ENCODE measurements at places on chromosomes 16 and 17.

- DNase-seq, result no peak
Observed at GRCh38 chr17:67253384-67253783, 8.4 kb upstream of the HELZ start.

- DNase-seq, result no peak
Observed at GRCh38 chr17:60463157-60463835, 41.0 kb downstream of the CHCT1 start.

DNA sequence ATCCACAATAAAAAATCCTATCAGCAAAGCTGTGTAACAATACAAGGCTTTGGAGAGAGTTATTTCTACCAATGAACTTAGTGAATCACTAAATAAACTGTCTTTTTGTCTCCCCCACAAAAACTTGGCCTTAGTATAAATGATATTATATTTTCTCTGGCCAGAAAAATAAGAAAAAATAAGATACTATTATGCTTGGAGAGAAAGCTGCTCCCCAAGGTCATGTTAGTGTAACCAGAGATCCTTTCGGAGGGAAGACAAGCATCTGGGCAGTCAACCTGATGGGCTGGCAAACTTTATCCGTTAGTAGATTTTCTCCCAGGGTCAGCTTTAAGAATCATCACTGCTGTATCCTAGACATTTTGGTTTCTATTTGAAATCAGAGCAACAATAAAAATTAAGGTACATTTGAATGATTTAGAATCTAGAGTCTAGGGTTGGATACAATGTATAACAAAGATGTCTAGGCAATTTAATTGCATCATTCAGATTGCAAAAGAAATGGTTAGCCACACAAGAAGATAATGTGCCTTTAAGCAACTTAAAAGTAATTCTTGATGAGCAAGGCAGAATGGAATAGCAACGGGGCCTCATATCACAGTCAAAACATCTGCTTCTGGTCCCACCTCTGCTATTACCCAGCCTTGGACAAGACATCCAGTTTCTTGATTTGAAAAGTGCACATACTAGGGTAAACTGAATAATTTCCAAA lies 280.4 kb downstream of the SLC39A11 start:
- no peak for DNase-seq

DNA sequence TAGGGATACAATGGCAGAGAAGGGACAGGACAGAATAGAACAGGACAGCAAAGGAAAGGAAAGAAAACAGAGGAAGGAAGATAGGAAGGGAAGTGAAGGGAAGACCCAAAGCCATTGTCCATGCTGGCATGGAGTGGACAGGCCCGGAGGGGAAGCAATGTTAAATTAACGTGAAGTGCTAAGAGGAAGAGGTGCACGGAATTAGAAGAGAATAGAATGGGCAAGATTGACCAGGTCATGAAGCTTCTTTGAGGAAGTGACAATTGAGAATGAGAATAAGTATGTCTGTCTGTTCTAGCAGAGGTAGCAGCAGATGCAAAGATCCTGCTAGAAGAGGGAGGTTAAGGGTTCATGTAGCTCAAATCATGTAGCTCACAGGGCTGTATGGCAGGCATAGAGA lies 117.2 kb downstream of the MAF start:
- DNase-seq, result no peak

DNA sequence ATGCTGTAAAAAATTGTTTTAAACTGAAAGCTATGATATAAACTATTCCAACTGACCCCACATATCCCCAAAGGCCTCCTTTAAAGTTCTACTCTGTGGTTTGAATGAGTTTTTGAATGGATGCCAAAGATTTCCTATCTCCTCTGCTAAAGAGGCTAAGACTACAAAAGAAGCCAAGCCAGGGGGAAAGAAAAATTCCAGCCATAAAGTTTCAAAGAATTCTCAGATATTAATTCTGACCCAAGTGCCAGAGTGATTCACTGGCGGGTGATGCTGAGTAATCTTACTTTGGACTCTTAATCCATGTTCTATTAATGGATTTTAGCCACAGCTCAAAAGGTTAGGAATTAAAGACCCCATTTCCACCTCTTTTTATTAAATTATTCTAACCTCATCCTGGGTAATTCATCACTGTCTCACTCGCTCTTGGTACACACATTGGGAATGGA lies 60.7 kb downstream of the HS3ST3A1 start:
- no peak for DNase-seq

DNA sequence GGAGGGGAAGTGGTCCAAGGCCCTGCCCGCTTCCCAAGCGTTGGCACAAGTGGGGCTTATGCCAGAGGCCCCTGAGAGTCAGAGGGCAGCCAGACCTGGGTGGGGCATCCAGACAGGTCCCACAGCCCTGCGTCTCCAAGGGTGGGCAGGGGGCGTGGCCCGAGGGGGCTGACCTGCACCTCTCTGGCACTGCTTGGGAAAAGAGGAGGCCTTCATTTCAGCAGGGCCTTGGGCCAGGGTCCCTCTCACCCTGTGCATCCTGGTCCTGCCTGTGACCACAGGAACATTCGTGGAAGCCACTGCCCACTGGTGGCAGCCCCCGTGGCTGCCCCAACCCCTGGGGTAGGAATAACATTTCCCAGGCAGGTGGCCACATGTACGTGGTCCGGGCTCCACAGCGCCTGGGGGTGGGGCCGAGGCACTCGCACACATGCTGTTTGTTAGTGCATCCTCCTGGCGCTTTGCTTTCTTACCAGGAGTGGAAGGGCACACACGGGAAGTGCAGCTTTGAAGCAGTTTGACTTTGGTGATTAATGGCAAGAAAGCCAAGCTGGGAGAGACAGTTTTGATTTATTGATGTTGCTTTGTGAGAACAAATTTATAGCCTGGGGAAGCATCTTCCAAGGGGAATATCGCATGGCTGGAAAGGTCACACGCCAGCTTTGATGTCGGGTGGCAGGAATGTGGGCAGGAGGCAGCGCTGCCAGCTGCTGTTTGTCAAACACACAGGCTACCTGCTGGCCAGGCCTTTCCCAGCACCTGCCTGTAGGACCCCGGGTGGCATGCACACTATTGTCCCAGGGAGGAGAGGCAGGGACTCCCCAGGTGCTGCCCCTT lies 4.3 kb downstream of the CENPX start:
- DNase-seq, result no peak

DNA sequence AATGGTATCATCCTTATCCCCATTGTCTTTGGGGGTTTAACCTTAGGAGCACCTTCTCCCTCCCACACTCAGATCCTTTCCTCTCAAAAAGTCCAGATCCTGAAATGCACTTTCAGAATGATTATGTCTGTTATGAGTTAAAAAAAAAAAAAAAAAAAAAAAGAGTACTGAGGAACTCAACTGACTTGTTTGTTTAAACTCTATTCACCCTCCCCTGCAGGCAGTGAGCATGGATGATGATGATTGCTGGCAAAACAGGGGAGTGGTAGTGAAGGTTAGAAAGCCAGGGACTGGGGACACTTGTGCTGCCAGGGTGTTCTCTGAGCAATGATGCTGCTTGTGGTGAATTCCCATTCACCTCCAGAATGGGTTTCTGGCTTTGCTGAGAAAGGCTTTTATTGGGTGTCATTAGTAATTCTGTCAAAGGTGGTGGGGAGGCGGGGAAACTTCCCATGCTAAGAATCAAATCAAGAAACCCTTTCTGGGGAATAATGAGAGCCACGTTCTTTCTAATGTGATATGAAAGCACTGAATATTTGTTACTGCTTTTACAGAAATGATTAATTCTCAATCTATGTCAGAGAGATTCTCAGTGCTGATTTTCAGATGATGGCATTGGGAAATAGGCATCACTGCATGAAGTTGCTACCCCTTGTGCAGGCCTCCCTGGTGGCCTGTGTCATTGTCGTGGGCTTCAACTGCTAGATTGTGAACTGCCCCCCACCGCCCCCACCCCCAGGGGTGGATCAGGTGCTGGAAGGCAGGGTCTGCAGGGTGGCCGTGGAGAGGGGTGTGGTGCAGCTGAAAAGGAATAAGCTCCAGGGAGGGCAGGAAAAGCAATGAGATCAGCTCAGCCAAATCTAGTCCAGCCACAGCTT lies 14.1 kb downstream of the CCL4 start:
- DNase-seq, result no peak

DNA sequence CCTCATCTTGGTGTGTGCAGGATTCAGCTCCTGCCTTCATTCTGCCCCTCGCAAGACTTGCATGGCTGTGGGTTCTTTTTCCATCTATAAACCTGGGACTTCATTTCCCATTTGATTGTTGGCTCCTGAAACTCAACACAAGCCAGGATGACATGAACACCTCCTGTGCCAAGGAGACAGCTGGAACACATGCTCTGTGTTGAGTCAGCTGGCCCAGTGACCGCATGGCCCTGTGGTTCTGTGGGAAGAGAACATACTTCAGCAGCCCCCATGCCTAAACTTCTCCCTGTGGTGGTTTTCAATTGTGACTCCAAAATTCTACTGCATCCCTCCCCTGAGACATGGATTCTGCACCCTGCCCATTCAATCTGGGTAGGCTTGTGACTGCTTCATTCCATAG lies 57.9 kb upstream of the FOXF1 start:
- DNase-seq, result no peak

- no peak for DNase-seq
Observed at GRCh38 chr17:7588553-7589203, 1.2 kb downstream of the SOX15 start.

DNA sequence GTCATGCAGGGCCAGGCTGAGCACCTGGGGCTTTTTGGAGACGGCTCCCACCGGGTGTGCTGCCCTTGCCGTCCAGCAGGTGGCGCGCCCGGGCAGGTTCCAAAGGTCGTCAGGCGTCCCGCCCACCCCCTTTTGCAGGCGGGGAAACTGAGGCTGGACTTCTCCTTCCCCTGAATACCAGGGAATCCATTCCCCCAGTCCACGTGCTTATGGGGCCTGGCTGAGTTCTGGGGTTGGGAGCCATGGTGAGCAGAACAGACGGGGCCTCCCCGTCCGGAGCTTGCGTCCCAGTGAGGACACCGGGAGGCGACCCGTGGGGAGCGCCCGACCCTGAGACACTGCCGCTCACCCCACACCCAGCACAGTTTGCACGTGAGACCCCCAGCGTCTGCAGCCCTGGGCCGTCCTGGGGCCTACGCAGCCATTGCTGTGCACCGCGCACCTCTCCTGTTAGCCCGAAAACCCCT lies 51.8 kb upstream of the JPH3 start:
- DNase-seq, result no peak

DNA sequence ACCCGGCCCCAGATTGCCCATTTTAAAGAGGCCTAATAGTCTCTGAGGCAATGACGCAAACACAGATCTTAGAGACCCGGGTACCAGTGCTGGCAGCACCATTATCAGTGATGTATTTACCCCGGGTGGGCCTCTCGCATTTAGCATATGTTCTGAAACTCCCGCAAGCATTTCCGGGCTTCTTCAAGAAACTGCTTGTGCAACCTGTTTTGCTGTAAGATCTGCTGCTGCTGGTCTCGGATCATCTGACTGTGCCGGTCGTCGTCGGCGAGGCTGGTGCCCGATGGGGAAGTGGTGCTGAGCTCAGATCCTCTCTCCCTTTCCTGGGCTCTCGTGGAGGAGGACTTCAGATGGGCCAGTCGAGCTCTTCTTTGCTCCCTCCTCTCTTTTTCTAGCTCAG lies 12.5 kb downstream of the CEP295NL start:
- no peak for DNase-seq

- no peak for DNase-seq
Observed at GRCh38 chr17:65783845-65784334, 222.4 kb upstream of the AXIN2 start.

DNA sequence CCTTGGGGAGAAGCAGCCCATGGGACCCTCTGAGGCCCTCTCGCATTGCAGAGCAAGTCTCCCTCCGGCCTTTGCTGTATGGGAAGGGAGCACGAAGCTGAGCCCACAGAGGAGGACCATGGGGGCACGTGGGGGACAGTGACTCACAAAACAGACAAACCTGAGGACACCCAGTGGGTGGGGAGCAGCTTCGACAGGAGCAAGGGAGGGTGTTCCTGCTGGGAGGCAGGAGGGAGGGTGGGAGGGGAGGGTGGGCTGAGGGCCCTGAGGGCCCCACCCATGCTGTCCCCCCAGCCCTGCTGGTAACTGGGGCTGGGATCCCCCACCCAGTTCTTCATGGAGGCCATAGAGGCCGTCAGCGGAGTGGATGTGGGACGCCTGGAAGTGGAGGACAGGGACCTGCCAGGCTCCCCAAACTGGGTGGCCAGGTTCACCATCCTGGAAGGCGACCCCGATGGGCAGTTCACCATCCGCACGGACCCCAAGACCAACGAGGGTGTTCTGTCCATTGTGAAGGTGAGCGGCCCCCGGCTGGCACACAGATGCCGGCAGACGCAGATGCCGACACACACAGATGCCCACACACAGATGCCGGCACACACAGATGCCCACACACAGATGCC lies 12.5 kb downstream of the SLC22A31 start:
- no peak for DNase-seq

DNA sequence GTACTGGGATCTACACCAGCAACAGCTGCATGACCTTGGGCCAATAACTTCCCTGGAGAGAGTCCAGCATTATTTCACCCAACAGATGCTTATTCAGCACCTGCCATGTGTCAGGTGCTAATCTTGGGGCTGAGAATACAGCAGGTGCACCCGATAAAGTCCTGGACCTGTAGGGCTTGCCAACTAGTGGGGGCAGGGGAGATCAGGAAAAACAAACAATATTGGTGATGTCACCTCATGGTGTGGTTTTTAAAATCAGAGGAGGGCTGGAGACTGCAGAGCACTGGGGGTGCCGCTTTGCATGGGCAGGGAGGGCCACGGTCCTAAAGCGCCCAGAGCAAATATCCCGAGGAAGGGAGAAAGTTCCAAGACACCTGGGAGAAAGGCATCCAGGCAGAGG lies 218.8 kb downstream of the C16orf95 start:
- no peak for DNase-seq

DNA sequence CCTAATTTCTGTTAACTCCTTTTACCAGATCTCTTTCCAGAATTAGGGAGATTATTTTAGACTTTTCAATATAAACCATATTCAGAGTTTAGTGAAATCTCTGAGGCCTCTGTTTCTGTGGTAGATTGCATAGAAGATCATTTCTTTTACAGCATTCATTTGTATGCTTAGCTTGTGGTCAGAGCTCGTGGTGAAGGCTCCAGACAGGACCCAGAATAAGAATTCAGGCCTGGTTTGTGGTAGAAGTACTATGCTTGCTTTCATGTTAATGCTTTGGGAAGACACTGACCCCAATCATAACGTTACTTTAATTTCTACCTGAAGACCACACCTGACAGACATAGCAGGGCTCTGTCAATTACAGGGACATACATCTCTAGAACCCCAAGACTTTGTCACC lies 258.1 kb downstream of the FTO start:
- no peak for DNase-seq

- DNase-seq, result no peak
Observed at GRCh38 chr16:24978370-24978914, 36.7 kb downstream of the ARHGAP17 start.

DNA sequence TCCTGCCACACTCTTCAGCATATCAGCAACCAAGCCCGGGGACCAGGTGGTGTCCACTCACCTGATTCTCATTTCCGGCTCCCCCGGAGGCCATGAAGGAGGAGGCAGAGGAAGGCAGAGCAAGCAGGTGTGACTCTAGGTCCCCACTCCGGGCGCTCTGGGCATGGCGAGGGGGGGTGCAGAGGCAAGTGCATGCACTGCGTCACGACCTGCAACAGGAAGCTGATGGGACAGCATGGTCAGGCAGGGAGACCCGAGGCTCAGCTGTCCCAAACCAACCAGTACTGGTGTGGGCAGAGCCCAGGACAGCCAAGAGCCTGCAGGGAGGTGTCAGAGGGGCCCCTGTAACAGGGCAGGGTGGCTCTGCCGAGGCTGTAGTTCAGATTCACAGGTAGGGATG lies 2.1 kb upstream of the ENGASE start:
- DNase-seq, result no peak

GRCh38 chr17:8707332-8708024 lies 37.2 kb downstream of the CCDC42 start:
- DNase-seq, result no peak

- DNase-seq, result no peak
Observed at GRCh38 chr17:333626-334396, 18.8 kb downstream of the RPH3AL start.

All from cortex of kidney (tissue), 1 donor.